ENCODE measurements at places on chromosomes 3 and 15.
A peak's percentile ranks its signal among the peaks of the same experiment; 100 is the strongest.

DNA sequence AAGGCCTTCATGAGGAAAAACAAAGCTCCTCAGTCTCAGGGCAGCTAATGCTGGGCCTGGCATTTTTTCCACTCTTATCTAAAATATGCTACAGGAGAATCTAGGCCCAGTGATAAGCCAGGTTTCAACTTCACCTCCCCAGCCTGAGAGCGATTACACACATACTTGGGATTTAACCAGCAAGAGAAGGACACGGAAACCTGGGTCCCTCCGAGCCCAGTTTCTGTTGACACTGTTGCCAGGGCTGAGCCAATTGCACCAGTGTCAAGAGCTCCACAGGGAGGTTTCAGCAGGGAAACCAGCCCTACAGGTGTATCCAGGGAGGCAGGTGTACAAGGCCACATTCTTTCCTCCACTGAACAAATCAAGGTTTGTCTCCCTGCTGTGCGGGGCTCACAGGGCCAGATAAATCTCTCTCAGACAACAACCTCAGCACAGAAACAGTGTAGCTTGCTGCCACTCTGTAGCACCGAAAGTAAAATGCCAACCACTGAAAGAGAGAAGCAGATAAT, 85.4 kb downstream of the MAGI1 start:
- DNase-seq = no peak

GRCh38 chr15:85837011-85837433, 42.3 kb upstream of the KLHL25 start:
- DNase-seq = no peak

DNA sequence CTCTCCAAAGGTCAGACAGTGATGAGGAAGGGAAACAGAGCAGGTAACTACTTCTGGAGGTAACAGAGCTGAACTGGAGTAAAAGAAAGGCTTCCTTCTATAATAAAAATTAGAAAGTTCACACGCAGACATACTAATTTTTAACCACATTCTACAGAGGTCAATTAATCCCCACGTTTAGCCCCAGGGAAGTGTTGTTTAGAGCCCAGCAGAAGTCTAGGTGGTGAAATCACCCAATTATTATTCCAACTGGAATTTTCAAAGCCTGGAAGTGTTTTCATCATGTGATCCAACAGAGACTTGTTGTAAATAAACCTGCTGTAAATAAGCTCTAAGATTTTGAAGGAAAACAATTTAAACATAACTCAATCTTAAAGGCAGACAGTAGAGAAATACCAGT, 6.8 kb downstream of the ALDH1A2 start:
- DNase-seq = no peak

- DNase-seq = no peak
These were observed 142.5 kb upstream of the MBNL1 start for GRCh38 chr3:152126260-152126659.

- peak; percentile 9 for DNase-seq
These were observed 78.0 kb downstream of the CPN2 start for GRCh38 chr3:194272861-194273742.

- DNase-seq = no peak
These were observed 19.6 kb downstream of the HACL1 start for GRCh38 chr3:15581471-15582394.

- no peak for DNase-seq
These were observed 7.2 kb downstream of the PLD1 start for GRCh38 chr3:171803044-171803443.

DNA sequence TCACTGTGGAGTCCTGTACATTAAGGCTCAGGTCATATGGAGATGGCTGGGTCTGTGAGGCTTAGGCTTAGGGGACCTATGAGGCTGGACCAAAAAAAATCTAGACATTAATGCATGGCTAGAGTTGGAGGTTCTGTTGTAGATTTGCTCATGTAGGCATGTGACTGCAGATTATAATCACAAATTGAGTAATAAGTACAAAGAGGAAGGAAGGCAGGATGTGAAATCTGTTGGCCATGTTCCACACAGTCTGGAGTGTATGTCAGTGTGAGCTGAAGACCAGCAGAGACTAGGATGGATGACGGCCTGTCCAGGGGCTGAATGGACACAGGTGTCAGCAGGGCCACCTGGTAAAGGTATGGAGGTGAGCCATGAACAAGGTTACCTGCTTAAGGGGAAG, at the start of gene ST3GAL6:
Gene ST3GAL6 (plus strand): TSS at position 265 of the 400 bp plus-strand sequence. CDS start 5,101 bp downstream, outside the sequence.
- no peak for DNase-seq

GRCh38 chr15:78618490-78618934, 2.3 kb downstream of the CHRNA3 start:
- peak; percentile 80 for DNase-seq

DNA sequence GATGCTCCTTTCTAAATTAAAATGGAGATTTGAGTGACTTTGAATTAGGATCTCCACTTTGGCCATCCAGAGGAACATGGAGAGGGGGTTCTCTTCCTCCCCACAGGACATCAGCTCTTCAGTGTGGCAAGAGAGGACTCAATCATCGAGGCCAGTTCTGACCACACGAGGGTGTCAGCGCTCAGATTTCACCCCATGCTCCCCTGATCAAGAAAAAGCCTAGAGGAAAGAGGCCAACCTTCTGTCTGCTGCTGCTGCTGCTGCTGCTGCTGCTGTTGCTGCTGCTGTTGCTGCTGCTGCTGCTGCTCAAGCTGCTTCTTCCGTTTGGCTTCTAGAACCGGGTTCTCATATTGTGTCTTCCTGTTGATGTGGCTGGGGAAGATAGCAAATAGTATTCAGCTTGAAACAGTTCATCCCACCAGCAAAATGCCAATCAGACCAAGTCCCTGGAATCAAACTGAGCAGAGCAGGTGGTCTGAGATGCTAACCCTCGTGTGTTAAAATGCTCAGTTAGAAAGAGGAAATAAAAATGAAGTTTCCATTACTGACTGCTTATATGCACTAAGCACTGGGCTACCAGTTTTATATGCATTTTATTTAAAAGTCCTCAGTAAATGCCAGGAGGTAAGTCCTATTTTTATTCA, 599.0 kb downstream of the MAGI1 start:
- DNase-seq = no peak

DNA sequence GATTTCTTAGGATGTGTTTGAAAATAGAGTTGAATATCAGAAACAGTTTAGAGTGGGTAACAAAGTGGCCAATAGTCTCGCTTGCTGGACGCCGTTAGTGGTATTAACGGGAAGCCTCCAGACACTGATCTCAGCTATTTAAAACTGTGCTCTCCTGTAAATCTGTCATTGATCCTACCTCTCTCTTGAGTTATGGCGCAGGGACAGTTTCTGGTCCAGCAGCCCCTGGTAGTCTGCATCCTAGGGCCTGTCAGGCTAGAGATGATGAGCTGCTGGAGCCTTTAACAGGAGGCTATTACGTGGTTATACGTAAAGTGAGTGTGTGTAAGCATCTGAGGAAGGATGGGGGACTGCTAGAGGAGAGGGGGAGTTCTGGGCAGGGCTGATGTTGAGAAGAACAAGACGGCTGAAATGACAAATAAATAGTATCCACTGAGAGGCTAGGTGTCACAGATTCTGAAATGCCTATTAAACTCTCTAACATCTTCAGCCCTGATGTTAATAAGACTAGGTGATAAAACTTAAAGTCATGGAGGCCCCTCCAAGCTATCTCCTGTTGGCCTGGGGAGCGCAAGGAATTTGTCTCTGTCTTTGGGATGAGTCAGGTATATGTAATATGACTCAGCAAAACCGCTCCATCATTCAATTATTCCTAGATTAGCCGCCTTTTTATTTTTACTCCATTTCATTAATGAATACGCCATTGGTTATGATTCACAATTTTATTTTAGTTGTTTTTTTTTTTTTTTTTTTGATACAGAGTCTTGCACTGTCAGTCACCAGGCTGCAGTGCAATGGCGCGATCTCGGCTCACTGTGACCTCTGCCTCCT, 155.7 kb downstream of the GREM1 start:
- no peak for DNase-seq

DNA sequence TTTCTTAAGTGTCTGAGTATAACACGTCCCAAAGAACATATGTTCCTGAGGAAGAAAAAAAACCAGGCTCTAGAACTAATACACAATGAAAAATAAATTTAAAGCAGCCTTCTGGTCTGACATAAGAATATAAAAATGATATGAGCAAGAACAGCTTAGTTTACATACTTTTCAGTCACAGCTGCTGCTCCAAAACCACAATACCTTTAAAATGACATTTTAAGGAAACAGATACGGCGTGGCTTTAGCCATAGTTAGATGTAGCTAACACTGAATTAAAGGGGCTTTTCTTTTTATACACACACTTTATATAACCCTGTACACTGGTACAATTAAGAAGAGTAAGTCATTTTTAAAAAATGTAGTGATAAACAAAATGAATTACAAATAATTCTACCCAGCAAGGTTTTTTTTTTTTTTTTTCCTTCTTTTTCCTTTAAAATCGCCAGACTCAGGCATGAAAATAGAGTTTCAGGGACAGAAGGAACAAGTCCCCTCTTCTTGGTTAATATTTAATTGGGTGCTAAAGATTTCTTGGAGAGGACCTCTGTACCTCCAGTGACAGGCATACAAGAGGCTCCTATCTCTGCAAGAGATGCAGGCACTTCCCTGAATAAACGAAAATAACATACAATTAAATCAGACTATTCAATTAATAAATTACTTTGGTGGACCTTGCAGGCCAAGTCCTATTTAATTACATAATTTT, 265.6 kb downstream of the FOXP1 start:
- no peak for DNase-seq

All from activated T-cell treated with anti-CD3 and anti-CD28 coated beads, Interleukin-2, amount 50 U/mL, for 24 hours (primary cell).